Gastrocnemius medialis (tissue), 4 donors: ENCODE measurements at places on chromosomes 7 and 10. TPM values are rescaled to one million over a fixed set of nuclear protein-coding genes. Genes with fewer than 3 reads are reported as not detected.
A peak's percentile ranks its signal among the peaks of the same experiment; 100 is the strongest.

The SLC16A9 gene
- 7.4 TPM for total RNA-seq

- peak; percentile 56 for DNase-seq
Observed at GRCh38 chr10:71569775-71570588, 149.6 kb downstream of the C10orf105 start.

DNA sequence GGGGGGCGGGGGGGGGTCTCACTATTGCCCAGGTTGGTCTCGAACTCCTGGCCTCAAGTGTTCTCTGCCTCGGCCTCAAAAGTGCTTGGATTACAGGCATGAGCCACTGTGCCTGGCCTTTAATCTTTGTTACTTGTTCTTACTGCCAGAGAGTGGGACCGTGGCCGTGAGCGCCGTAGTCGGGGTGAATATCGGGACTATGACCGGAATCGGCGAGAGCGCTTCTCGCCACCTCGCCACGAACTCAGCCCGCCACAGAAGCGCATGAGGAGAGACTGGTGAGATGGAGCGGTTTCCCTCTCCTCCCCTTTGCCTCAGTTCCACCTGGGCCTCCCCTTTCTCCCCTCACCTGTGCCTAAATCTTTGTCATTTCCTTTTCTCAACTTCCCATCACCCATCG is 6.2 kb downstream of the SRRT start:
- DNase-seq: no peak

The SLC18A3 gene
- total RNA-seq: not detected

DNA sequence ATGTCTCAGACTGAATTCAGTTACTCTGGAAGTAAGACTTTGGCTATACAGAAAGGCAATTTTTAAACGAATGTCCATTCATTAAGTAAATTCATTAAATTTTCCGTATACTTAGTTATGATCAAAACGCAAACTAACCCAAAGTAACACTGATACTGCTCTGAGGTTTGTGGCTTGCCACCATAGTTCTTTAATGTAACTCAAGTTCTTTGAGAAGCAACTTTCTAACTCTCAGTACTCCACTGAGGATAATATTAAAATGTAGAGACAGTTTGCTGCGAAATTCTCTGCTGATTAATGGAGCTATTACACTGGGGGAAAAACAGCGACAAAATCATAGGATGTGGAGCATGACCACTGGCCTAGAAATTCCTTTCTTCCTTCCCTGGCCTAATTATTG is 45.4 kb upstream of the PNLIPRP3 start:
- no peak for DNase-seq

DNA sequence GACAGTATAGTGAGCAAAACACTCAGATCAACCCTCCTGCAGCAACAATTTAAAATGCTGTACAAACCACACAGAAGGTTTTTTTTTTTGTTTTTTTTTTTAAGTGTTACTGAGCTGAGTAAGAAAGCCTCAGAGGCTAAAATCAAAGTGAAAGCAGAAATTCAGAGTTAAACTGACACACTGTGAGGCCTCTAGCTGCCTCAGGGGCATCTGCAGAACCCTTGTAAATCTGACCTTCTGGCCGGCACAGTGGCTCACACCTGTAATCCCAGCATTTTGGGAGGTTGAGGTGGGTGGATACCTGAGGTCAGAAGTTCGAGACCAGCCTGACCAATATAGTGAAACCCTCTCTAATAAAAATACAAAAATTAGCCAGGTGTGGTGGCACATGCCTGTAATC is 7.4 kb upstream of the GNA12 start:
- no peak for DNase-seq

- no peak for DNase-seq
Observed at GRCh38 chr7:95642173-95642572, 45.9 kb upstream of the PDK4 start.

The BCCIP gene
- total RNA-seq: 66.5 TPM

DNA sequence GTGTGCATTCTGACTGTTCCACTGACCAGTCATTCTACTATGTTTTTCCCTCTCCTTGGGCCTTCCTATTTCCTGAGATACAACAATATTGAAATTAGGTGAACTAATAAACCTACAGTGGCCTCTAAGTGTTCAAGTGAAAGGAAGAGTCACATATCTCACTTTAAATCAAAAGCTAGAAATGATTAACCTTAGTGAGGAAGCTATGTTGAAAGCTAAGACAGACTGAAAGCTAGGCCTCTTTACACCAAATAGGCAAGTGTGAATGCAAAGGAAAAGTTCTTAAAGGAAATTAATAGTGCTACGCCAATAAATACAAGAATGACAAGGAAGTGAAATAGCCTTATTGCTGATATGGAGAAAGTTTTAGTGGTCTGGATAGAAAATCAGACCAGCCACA is 5.7 kb upstream of the DYNC1I1 start:
- no peak for DNase-seq

The PNPLA8 gene
- total RNA-seq: 49.7 TPM

DNA sequence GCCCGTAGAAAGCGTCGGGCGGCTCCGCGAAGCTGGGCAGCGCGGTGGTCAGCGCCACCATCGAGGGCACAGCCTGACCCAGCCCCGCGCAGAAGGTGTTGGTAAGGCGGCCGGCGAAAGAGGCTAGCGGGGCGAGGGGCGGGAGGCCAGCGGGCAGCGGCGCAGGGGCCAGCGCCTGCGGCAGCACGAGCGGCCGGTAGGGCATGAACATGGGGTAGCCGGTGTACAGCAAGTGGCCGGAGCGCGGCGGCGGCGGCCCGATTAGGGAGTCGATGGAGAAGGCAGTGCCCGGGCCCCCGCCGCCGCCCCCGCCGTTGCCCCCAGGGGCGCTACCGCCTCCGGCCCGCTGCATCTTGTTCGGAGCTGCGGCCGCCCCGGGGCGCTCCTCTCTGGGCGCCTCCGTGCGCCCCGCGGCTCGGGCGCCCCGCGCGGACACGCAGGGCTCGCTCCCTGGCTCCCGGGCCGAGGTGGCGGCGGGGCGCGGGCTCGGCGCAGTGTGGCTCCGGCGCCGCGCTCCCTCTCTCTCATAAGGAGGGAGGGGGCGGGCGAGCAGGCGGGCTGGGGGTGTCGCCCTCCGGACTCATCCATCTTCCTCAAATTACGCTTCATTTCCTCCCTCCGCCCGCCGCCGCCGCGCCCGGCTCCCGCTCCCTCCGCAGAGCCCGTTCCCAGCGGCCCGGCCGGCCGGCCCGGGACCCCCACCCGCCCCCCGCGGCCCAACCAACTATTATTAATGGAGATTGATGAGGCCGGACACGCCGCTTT is at the start of gene GBX1:
Gene GBX1 (minus strand): TSS at position 498 of the 765 bp plus-strand sequence. CDS start 146 bp downstream, at position 352.
- DNase-seq: no peak

DNA sequence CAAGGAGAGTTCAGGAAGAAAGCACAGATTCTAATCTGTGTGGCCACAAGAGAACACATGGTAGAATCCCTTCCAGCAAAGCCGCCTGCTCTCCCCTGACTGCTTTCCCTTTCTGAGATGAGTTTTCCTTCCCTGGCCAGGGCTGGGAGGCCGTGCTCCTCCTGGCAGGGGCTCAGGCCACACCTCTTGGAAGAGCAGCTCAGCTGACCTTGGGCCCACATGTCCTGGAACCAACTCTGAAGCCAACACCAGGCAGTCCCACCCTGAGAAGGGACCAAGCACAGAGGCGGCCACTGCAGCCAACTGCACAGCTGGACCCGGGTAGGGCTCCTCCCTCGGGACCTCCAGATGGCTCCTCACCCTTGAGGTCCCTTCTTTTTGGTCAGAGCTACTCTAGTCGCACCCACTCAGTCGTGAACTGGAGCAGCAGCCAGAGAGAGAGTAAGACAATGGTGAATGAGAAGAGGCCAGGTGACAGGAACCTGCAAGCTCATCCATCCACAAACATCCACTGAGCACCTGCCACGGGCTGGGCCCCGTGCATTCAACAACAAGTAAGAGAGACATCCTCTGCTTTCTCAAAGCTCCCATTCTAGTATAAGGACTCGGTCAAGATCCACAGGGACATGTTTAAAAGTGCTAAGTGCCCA is 40.3 kb downstream of the FAM53B start:
- DNase-seq: peak; percentile 95

DNA sequence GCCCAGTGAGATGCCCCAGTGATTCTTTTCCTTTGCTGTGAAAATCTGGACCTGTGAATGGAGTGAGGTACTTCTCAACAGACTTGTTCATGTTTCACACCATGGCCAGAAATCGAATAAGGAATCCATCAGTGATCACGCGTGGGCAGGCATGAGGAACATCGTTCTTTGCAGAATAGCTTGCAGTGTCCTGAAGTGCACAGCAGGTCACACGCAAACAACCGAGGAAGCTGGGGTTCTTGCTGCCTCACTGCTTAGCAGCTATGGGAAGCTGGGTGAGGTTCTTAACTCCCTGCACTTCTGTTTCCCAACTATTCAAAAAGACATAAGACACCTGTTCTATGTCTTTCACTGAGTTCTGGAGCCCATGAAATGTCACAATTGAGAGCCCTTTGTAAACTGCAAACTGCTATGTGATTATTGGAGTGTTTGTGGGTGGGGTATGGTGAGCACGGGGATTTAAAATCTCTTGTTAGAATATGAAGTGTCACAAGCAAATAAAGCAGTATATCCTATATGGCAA is 253.4 kb downstream of the KIAA1217 start:
- no peak for DNase-seq

The HMX2 gene
- total RNA-seq: not detected

DNA sequence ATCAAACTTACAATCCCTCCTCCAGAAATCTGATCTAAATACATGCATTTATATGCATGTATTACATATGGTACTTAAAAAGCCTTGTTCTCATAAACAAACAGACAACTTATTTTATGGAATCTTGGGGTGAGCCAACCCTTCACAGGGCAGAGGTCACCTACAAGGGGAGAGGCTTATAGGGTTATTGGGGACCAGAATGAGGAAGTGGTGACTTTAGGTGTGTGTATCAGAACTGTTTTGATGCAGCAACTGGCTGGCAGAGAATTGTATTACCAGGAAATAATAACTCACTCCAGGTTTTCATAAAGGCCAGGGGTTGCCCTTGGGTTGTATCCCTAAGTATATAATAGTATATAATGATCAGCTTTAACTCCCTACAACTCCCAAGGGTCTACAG is 91.1 kb downstream of the SVIL start:
- no peak for DNase-seq

GRCh38 chr10:12605580-12606405 is 256.4 kb downstream of the CAMK1D start:
- DNase-seq: peak; percentile 56

The POLR2J2 gene
- 0.80 TPM for total RNA-seq

DNA sequence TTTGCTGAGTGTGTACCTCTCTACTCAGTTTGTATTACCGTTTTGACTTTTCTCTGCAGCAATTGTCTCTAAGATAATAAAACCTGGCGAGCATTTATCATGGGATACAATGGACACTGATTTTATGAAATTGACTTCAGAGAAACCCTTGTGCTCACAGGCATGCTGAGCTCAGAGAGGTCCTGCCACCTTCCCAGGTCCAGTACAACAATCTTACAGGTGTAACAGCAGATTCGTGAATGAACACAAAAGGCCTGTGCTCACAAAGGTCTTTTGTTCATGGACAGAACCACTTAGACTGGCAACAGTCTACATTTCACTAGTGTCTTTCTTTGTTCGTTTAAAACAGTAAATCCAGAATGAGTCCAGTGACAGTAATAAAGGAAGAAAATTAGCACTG is 43.2 kb downstream of the HECW1 start:
- no peak for DNase-seq

- no peak for DNase-seq
Observed at GRCh38 chr10:132632851-132633684, 95.5 kb downstream of the INPP5A start.

- DNase-seq: no peak
Observed at GRCh38 chr7:40199076-40199802, 64.4 kb downstream of the SUGCT start.

The GJD4 gene
- not detected for total RNA-seq
